Hematopoietic multipotent progenitor cell treated with erythropoietin and hydrocortisone succinate and interleukin-3 and kit ligand, for 4 days (in vitro differentiated cells): ENCODE measurements at places on chromosomes 2 and 18.

GRCh38 chr2:182971820-182972547, 66.3 kb downstream of the NCKAP1 start:
- no peak for DNase-seq

DNA sequence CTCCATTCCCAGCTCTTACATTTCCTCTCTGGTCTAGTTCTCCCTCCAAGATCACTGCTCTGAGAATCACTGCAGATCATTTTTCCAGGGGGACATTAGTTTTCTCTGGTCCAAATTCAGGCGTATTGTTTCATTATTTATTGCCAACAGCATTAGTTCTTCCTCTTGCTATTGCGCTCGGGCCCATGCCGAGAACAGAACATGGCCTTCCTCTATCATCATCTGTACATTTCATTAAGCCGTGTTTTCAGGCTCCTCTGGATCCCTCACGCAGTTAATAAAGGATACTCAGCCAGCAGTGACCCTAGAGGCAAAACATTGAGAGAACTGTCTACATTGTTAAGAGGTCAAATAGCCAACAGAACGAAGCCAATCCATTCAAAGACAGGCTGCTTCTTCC, 63.9 kb downstream of the CCBE1 start:
- no peak for DNase-seq

DNA sequence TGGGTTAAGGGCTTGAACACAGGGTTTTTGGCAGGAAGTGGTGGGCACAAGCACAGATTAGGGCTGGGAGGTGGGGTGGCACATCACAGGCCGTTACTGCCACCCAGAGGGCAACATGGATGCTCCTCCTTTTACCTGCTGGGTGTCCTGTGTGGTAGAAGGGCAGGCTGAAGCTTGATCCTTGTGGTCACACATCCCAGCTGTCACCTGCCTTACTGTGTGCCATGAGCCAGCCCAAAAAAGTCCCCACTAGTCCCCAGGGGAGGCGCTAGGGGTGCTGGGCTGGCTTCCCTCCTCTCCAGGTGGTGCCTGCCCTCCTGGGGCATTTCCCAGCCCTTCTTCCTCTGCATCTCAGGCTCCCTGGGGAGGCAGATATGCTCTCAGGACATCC, 50.5 kb upstream of the ALPP start:
- no peak for DNase-seq

- no peak for DNase-seq
These were observed 155.2 kb downstream of the AFF3 start for GRCh38 chr2:99987160-99987559.
